ENCODE measurements at places on chromosomes 16 and 17.

DNA sequence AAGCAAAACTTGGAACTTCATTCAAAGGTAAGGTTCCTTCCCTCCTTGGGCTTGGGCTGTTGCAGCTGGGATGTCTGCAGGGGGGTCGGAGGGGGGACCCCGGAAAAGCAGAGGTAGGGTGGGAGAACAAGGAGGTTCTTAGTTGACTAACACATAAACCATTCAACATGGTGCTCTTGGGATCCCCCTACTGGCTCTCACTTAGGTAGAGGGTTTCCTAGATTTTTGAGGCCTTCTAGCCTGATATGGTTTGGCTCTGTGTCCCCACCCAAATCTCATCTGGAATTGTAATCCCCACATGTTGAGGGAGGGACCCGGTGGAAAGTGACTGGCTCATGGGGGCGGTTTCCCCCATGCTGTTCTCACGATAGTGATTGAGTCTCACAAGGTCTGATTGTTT, 93.9 kb downstream of the RGS9 start:
- DNase-seq: no peak

- DNase-seq: no peak
These were observed 50.4 kb downstream of the SNX29 start for GRCh38 chr16:12026741-12027490.

DNA sequence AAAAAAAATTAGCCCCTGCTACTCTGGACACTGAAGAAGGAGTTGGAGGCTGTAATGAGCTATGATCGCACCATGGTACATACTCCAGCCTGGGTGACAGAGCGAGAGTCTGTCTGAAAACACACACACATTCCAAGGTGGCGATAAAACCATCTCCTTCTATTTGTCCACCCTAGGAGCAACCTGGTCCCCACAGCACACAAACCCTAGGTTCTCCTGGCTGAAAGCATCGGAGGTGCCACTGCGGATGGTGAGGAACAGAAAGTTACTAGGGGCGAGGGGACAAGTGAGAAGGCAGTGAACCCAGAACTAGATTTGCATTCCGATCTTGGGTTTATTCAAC, 1.4 kb upstream of the ECI1 start:
- DNase-seq: no peak

DNA sequence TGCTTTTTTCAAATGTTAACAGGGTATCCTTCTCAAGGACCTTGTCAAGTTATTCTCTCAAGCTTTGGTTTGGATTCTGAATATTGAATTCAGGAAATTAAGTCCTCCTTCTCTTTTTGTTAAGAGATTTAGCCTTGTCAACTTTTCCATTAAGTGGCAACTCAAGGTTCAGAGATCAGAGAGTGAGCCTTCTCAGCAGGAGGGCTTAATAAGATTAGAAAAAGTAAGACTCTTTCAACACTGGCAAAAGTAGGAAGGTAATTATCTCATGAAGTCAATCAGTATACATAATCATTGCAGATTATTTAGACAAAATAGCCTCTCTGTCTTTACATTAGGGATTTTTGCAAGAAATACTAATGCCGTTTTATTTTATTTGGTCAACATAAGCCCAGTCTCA, 330.7 kb downstream of the KIF2B start:
- no peak for DNase-seq

DNA sequence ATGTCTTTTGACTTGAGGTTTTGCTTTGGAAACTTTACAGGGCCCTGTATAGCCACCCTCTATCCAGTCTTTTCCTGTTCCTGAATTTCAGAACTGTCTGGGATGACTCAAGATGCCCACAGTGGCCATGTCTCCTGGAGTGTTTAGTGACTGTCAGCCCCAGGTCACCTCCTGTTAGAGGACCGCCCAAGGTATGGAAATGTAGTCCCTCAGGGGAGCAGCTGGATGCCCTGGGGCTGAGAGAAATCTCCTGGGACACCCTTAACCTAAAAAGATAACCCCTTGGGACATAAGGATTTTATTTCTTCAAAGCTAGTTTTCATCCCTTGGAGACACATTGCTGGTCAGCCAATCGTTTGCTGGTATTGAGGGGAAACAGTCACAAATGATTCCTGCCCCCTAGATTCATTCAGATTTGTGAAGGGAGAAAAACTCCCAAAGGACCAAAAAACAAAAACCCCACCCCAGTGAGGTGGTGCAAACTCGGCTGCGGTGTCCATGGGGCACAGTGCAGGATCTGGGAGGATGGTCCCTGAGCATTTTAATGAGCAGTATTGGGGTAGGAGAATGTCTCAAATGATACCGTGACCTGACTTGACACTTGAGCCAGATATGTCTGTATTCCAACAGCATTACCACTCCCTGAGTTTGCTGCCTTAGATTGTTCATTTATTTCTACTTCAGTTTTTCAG, 1.7 kb downstream of the ZNF267 start:
- no peak for DNase-seq

GRCh38 chr17:17548044-17548443, 43.5 kb downstream of the PEMT start:
- no peak for DNase-seq

DNA sequence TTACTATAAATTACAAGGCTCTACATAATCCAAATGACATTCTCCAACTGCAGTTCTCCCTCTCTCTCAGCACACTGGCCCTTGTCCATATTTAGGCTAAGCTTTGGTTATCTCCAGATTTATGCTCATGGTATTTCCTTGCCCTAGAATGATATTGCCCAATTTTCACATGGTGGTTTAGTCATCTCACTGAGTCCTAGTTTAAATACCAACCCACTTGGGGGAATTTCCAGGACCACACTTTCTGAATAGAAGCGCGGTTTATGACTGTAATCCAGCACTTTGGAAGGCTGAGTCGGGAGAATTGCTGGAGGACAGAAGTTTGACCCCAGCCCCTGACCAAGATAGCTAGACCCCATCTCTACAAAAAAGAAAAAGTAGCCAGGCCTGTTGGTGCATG, 280.1 kb upstream of the MON1B start:
- DNase-seq: no peak
